ENCODE measurements at places on chromosomes 13 and 19.

- DNase-seq: no peak
Observed at GRCh38 chr19:49507803-49508494, 4.5 kb upstream of the FCGRT start.

DNA sequence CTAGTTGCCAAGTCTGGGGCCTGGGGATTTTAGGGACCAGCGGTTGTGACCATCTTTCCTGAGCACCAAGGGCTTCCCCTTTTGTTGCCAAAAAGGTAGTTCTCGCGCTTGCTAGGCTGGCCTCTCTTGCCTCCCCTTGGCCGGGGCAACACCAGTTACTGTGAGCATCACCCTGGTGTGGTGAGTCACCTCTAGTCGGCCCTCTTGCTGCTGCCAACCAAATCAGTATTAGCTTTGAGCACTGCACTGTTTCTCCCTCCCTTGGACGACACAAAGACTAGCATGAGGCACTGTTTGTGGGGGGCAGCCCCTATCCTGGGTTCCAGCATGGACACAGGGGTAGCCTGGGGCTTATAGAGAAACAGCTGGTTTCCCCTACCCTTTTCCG lies 6.9 kb downstream of the SYDE1 start:
- no peak for DNase-seq

- no peak for DNase-seq
Observed at GRCh38 chr19:32349724-32350470, 4.5 kb downstream of the ZNF507 start.

- no peak for DNase-seq
Observed at GRCh38 chr13:106517109-106517847, 18.2 kb downstream of the EFNB2 start.

DNA sequence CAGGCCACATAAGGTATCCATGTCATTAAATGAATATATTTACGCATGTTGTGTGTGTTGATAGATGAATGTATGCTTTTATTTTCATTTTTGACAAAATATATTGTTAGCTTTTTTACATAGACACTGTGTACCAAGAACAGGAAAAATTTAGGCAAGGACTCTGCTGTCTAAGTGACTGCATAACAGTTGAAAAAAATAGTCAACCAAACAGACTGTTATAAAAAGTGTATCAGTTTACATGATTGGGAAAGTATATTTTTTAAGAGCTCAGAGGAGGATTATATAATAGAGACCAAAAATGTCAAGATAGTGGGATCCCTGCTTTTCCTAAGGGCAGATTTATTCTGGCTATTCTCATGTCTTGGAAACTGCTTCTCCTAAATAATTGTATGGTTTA lies 858.0 kb downstream of the SLITRK1 start:
- DNase-seq: no peak

DNA sequence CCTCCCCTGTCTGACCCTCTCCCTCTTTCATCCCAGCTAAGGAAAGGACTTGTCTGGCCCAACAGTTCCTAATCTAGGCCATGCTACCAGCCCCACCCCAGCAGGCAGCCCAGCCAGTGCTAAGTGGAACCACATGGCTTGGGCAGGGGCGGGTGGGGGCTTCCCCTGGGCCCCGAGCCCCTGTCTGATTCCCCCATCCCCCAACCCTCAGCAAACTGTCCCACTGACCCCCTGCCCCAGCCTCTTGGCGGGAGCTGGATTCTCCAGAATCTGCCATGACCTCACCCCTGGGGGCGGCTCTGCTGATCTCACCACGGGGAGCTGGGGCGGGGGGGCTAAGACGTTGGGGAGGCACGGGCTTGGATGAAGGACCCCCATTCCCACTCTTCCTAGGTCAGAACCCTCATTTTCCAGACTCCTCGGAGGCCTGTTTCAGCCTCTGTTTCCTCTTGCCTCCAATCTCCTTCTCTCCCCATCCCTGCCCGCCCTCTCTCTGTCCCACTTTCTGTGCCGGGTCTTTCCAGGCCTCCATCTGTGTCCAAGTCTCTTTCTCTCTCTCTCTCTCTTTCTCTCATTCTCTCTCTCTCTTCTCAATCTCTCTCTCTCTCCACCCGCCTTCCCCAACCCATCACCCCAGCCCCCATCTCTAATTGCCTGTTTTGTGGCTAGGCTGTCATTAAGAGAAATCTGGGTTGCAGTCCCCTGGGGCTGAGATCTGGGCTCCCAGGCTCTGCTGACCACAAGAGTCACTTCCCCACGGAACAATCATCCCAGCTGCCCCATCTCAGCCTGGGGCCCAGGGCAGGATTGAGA lies 2.7 kb downstream of the COL5A3 start:
- no peak for DNase-seq

DNA sequence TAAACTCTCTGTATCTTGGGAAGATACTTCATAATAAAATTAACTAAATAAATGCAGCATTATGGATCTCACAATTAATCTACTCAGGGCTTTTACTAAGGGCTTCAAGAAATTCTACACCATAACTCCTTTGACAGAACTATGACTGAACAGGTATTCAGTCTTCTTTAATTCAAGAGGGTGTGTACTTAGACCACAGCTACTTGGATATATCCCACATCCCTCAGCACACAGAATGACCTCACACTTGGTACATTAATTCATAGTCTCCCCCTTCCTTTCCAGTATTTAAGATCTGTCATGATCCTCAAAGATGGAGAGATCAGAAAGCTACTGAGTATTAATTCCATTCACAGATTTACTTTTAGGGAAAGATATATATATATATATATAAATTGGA lies 11.6 kb downstream of the DIAPH3 start:
- DNase-seq: no peak

GRCh38 chr19:48508729-48509411 lies 2.8 kb downstream of the LMTK3 start:
- no peak for DNase-seq

DNA sequence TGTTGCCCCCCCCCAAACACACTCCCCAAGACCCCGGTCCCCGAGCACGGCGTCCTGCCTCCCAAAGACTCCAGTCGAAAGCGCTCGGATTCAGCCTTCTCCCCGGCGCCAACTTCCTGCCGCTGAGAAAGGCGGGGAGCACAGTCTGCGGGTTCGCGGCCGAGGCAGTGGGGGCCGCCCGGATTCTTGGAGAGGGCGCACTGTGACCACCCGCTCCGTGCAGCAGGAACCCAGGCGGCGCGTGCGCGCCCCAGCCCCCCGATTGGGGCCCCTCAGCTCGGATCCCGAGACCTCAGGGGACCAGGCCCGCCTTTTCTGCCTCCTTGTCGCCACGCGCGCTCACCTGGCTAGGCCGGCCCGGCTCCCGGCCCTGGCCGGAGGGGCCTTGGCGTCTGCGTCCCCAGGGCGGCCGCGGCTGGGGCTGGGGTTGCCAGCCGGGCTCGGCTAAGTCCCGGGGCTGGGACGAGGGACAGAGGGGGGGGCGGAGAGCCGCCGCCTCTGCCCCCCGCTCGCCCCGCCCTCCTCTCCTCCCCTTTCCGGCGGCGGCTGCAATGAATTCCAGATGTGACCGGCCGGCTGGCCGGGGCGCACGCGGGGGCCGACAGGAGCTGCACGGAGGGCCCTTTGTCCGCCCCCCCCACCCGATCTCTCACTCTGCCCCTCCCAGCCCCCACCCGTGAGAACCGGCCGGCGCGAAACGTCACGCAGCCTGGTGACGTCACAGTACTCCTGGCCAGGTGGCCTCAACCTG lies at the start of gene S1PR2:
Gene S1PR2 (minus strand): TSS at position 471 of the 751 bp plus-strand sequence. CDS start 6,426 bp downstream, outside the sequence.
- DNase-seq: peak; percentile 51

DNA sequence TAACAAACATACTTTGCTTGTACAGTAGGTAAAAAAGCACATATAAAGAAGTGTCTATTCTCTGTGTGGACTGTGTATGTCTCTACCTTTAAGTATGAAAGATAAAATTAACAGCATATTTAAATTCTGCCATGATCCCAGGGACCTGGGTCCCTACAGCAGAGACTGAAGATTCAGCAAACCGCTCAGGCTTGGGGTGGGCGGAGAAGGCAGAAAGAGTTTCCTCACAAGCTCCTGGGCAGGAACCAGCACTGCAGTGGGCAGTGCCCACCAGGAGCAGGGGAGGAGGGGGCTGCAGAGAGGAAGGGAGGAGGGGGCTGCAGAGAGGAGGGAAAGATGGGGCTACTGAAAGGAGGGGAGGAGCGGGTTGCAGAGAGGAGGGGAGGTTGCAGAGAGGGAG lies 44.6 kb upstream of the GRTP1 start:
- no peak for DNase-seq

DNA sequence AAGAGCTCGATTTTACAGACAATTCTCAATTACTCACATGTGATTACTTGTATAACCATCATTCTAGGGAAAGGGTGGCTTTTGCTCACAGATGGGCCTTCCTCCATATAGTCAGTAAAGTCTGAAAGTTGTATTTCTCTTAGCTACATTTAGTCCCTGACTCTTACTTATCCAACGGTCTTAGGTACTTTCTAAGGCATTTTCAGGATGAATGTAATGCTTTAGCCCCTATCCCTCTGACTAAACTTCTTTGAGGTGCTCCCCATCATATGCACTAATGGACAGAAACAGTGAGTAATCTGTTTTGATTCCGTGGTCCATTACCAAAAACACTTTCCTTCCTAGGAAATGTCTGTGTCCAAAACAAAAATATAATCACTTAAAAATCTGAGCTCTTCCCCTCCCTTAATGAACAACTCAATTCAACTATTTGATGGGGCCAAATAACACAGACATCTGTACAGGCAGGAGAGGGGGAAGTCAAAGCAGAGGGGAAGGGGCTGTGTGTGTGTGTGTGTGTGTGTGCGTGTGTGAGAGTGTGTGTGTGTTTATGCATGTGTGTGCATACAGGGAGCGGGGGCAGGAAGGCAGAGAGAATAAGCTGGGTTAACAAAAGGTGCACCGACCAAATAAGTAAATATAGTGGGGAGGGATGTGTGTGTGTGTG lies 84.9 kb downstream of the USP12 start:
- DNase-seq: no peak

- no peak for DNase-seq
Observed at GRCh38 chr13:39867807-39868206, 212.3 kb downstream of the COG6 start.

GRCh38 chr13:65453982-65454381 lies 1776.2 kb downstream of the PCDH9 start:
- DNase-seq: no peak

GRCh38 chr13:26184791-26185250 lies 37.3 kb downstream of the RNF6 start:
- peak; percentile 48 for DNase-seq

GRCh38 chr13:22828081-22828480 lies 352.7 kb upstream of the SGCG start:
- no peak for DNase-seq

GRCh38 chr13:34416971-34417380 lies 525.1 kb upstream of the NBEA start:
- no peak for DNase-seq

DNA sequence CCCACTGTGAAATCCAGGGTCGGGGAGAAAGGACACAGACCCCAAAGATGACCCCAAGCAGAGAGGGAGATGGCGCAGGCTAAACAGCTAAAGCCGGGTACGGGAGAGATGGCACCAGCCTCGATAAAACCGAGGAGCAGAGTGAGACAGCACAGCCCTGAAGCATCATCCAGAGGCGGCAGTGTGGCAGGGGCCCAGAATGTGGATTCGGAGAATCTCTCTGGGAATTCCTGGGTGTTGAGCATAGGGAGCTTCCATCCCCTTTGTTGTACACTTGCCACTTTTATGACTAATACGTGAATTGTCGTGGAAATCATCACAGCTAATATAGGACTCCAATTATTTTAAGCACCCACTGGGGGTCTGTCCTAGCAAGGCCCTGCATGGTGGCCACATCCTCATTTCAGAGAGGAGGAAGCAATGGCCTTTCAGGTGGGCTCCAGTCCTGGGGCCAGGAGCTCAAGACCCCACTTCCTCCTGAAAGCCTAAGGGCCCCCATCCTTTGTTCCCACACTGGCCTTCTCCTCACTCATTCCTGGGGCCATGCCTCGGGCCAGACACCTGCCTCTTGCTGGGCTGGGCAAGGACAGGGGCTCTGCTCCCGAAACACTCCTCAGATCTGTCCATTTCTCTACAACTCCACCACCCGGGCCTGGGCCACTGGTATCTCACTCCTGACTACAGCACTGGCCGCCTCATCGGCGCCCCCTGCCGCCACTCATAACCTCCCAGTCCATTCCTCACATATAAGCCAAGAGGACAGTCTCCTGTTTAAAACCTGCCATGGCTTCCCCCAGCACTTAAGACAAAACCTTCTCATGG lies 29.3 kb upstream of the ATP1A3 start:
- DNase-seq: no peak

DNA sequence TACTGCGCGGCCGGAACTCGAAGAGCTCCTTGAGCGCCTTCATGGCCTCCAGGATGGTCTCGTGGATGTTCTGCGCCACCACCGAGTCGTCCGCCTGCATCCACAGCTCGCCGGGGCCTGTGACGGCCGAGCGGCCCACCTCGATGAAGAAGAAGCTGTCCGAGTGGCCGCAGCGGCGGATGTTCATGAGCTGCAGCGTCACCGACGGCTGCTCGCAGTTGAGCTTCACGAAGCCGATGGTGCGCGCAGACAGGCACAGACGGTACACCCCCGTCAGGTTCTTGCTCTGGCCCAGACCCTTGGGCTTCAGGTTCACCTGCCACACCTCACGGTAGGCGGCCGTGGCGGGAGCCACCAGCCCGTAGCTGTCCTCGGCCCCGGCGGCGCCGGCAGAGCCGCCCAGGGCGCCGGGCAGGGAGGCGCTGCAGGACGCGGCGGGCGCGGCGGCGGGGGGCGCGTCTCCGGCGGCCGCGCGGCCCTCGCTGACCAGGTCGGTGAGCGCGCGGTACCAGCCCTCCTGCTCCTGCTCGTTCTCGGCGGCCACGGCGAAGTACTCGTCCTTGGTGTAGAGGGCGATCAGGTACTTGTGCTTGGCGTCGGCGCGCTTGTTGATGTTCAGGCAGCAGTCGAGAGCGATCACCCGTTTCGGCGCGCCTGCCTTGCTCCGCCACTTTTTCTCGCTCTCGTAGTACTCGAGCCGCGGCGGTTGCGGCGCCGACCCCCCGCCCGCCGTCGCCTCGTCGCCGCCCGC lies 1.1 kb downstream of the IRS2 start:
- no peak for DNase-seq

GRCh38 chr19:45691516-45692186 lies at the start of gene SNRPD2:
Gene SNRPD2 (minus strand): TSS chr19:45691953. CDS start chr19:45691888, 65 bp downstream.
- peak; percentile 78 for DNase-seq

DNA sequence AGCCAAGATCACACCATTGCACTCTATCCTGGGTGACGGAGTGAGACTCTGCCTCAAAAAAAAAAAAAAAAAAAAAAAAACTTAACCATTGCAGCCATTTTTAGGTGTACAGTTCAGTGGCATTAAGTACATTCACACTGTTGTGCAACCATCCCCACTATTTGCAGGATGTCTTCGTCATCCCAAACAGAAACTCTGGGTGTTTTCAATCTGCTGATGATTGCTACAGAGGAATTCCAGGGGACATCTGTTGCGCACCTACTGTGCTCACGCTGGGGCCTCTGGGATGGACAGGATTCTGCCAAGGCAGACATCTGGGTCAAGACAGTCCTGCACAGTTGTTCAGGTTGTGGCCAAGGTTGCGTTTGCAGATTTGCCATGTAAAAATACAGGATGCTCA lies 2.4 kb upstream of the APOC4 start:
- DNase-seq: no peak

DNA sequence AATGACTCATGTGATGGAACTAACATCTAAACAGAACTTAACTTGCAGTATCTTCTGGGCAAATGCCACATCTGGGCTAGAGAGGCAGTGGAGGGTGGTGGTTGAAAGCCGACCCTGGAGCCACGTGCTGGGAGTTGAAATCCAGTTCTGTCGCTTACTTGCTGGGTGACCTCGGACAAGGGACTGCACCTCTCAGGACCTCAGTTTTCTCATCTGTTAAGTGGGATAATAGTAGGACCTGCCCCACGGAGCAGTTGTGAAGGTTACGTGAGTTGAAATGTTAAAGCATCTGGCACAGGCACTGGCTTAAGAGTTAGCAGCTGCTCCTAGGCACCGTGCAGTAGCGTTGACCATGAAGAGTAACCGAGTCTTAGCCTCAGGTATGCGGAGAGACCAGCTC lies 76.1 kb downstream of the SIPA1L3 start:
- DNase-seq: no peak

GRCh38 chr19:34273121-34273520 lies 18.8 kb downstream of the GARRE1 start:
- DNase-seq: no peak

Measured in stimulated activated CD4-positive, alpha-beta T cell treated with anti-CD3 and anti-CD28 coated beads, Interleukin-1b, Interleukin-23, amount 100 ng/mL, for 1 hour (primary cell).